AML-193 (cell line): ENCODE measurements at places on chromosomes 2 and 18.

DNA sequence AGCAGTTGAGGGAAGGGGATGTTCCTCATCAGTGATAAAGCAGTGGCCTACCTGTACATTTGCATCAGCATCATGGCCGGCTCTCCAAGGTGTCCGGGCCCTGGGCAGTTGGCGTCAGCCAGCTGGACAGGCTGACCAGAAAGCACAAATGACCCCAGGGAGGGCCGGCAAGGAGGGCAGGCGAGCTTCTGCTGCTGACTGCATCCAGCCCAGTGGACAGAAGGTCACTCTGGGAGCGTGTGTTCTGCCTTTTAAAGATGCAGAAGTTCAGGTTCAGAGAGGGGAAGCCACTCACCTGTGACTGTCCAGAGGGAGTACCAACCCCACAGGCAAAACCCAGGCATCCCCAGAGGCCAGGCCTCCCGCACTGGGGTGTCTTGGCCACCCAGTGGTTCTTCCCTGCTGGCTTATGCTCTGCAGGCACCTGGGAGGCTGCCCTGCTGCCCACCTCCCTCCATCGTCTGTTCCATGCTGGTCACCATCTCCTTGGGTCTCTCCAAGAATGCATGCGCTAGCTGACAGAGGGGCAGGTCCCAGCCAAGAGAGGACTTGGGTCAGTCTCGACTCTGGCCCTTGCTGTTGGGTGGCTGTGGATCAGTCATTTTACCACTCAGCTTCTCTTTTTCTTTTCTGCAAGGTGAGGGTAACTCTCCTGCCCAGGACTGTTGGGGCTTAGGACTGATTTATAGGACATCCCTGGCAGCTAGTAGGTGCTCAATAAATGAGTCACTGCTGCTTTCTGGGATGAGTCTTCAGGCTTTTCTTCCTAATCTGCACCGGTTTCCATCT, 89.9 kb downstream of the INHBB start:
- DNase-seq: no peak

- no peak for DNase-seq
These were observed 99.9 kb upstream of the CRACDL start for GRCh38 chr2:99035920-99036319.

- DNase-seq: no peak
These were observed 142.1 kb downstream of the KLHL29 start for GRCh38 chr2:23526835-23527790.

GRCh38 chr2:12852135-12852534, 135.4 kb downstream of the TRIB2 start:
- no peak for DNase-seq

GRCh38 chr2:28620801-28621171, 124.9 kb downstream of the PLB1 start:
- DNase-seq: no peak

DNA sequence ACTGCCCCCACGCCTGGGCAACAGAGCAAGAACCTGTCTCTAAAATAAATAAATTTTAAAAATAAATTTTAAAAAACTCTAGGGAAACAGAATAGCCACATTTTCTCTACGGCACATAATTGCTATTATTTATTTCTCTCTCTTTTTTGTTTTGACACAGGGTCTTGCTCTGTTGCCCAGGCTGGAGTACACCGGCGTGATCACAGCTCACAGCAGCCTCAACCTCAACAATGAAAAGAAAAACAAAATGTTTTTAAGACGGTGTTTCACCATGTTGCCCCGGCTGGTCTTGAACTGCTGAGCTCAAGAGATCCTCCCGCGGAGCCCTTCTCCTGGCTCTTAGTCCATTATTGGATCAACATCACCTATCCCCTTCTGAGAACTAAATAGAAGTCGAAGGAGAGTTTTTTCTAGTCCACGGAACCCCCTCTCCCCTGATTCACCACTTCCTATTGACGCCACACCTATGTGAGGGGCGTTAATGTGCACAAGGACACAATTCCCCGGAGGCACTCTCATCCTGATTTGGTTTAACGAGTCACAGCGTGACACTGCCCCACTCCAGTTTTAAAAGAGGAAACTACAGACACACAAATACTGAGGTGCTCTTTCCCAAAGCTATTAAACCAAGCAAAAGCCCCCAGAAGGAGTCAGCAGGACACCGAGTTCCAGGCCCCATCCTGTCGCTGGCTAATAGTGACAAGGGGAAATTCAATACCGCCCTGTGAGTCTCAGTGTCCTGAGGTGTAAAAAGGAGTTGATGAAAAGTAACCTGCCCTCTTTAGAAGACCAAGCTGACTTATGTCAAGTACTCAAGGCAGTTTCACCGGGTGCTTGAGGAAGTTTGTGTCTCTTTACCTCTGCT, 1.1 kb downstream of the NPC1 start:
- peak; percentile 9 for DNase-seq

GRCh38 chr2:205531489-205532148, 150.7 kb upstream of the NRP2 start:
- no peak for DNase-seq

DNA sequence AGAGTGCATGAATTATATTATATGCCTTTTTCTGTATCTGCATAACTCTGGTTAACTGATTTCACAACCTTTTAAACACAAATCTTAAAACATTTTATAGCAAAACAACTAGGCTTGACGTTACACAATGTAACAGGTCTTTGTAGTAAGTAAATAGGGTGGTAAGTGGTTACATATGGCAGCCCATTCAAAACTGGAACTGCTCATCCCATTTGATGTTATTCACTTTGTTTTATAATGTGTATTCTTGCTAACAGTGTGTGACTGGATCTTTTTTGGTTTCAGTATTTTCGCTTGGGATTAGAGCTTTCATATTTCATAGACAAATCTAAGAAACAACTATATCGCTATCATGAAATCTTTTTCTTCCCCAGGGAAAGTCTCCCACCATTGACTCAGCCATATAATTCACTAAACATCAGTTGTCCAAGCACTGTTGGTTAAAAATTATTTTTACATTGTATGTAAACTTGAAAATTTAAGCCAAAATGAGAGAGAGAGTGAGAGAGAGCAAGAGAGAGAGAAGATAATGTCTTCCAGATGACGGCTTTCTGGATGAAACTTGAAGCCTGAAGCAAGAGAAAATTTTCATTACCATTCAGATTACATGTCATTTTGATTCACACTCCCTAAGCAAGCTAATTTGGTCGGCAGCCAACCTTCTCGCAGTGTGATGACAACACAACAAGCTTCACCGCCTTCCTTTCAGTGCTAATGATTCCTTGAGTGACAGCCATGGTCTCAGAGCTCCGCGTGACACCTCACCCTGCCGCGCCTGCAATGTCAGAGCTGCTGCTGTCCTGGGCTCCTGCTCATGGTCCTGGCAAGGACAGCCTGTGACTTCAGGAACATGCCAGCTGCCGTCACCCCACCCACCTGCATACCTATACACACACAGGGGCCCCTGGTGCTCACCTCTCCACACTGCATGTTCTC, 946.9 kb upstream of the SOX11 start:
- DNase-seq: no peak

- no peak for DNase-seq
These were observed 45.9 kb upstream of the ITGA4 start for GRCh38 chr2:181411105-181411849.

DNA sequence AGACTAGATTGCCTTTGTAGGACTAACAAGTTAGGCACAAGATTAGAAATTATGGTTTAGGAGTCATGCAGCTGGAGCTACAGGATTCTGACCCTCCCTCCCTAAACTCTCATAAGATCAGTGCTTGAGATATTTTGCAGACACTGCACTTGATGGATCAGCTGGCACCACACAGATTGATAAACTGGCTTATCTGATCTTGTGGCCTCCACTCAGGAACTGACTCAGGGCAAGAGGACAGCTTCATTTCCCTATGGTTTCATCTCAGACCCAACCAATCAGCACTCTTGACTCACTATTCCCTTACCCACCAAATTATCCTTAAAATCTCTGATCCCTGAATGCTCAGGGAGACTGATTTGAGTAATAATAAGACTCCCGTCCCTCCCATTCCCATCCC, 152.3 kb downstream of the DIS3L2 start:
- no peak for DNase-seq

DNA sequence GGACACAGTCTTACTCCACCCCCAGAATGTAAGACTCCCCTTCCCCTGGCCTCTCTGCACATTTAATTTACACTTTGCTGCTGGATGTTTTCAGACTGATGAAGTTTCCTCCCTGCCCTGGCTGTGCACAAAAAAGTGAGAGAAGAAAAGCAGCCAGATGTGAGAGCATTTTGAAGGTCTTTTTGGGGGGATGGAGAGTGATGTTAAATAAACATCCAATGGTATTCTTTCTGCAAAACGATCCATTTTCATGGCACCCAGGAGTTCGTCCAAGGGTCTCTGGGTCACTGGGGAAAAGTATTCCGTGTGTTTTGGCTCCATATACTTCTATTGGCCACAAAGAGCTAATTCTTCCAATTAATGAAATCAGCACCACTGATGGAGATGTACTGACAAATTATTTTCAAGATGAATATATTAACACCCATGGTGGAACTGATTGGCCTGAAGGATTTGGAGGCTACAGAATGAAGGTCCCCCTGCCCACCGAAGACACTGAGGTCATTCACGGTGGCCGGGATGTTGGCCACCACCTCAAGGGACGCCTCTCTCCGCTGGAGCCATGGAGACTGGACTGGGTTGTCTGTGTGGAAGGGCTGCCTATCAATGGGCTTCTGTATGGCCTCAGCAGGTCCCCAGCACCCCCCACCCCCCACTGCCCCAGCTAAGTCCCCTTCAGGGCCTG, 107.6 kb upstream of the PKDCC start:
- no peak for DNase-seq

DNA sequence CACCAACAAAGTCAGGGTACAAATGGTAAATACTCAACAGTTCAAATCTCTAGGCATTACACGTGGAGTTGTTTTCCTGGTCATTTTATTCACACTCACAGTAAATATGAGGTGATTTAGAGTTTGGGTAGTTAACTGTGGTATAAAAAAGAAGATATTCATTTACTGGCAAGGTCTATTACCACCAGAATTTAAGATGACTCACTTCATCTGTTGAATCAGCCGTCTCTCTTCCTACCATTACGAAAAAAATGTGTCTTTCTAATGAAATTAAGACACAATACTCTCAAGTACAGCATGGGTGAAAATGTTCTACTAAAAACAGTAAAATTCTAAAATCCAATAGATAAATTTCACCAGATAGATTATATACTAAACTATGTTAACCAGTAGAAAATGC, 21.0 kb upstream of the GPR75 start:
- DNase-seq: no peak

DNA sequence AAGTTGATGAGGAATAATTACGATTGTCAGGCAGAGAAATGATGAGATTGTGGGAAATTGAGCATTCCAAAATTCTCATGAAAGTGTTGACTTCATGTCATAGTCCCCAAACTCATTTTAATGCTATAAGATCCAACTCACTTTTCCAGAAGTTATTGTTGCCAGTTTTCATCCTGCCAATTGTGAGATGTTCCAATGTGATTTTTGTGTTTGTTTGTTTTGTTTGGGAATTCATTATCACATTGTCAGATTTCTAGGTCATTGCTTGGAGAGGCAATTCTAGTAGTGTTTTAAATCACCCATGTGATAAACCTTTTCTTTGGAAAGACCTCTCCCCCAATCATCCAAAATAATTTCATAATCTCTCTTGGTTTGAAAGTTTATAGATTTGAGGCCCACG, 86.0 kb upstream of the ACVR2A start:
- no peak for DNase-seq

GRCh38 chr2:65313126-65313953, 85.7 kb downstream of the ACTR2 start:
- DNase-seq: no peak

DNA sequence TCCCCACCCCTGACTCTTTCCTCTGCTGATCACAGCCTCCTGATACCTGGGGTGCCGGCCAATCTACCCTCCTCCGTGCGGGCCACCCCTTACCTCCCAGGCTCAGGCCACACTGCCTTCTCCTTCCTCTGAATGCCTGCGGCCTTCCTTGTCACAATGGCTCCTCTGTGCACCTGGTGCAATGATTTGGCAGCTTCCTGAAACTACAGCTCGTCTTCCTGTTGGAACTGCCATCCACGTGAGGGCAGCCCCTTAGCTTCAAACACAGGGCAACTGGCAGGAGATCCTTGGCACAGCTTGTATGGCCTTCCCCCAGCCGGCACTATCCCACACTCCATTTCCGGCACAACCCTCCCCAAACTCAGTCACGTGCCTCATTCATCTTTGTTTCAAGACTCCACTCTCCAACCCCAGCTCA, 69.0 kb downstream of the STPG4 start:
- DNase-seq: no peak

GRCh38 chr2:235534678-235535422, 41.0 kb downstream of the AGAP1 start:
- no peak for DNase-seq

DNA sequence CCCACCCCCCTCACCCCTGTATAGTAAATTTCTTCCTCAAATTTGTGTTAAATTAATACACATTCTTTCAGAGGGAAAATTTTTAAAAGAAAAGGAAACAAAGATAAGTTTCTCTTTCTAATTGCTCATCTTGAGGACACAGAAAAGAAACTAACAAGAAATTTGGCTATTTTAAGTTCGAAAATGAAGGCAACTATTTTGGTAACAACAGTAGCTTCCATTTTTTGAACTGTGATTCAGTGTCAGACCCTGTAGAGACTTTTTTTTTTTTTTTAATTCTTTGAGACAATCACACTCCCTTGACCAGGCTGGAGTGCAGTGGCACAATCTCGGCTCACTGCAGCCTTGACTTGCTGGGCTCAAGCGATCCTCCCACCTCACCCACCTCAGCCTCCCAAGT, 194.9 kb downstream of the SS18 start:
- no peak for DNase-seq

GRCh38 chr2:158134655-158135054, 33.0 kb downstream of the UPP2 start:
- no peak for DNase-seq

- DNase-seq: no peak
These were observed 102.1 kb downstream of the MEIS1 start for GRCh38 chr2:66536997-66537396.

GRCh38 chr2:68203587-68203986, 45.9 kb downstream of the PNO1 start:
- no peak for DNase-seq

DNA sequence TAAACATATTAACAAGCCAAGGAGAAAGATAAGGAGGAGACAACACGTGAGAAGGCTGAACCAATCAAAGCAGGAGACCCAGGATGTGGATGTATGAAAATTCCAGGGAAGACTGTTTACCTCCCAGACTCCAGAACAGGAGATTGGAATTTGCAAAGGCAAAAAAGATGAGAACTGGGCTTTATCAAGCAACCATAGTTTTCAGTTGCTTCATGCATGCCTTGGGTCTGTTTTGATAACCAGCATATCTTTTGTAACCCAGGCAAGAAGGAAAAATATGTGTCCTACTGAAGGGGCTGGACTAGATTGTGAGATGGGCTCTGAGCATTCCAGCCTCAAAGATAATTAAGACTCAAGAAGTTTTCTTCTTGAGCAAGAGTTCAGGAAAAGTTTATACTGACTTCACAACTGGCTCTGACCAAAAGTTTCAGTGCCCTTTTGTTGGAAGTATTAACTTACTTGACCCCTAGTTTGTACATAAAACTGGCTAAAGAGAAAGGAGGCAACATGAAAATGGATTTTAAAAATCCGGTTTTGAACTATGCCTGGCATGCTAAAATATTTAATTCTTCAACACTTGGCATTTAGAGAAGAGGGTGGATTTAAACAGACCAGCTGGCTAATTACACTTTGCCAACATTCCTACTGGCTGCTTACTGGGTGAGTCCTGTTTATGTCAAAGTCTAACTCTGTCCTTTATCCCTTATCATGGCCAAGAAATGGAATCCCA, 79.3 kb upstream of the CD28 start:
- no peak for DNase-seq
